Fibroblast of skin of scalp (primary cell): ENCODE measurements at places on chromosomes 12 and 14.

DNA sequence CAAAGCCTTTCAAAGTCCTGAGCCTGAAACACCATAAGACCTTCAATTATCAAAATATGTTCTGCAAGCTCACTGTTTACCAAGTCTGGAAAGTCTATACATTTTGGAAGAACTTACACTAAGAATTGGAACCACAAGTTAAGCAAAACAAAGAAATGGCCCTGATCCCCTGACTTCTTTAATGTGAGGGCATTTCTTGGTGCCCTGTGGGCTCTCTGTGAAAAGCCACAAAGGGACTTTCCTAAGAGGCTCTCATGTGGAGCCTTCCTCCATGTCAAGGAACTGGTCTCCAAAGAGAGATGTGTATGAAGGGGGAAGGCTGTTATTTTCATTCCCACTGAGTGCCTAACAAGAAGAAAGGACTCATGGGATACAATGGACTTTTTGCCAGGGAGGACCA is 13.5 kb upstream of the MYH6 start:
- DNase-seq = no peak

DNA sequence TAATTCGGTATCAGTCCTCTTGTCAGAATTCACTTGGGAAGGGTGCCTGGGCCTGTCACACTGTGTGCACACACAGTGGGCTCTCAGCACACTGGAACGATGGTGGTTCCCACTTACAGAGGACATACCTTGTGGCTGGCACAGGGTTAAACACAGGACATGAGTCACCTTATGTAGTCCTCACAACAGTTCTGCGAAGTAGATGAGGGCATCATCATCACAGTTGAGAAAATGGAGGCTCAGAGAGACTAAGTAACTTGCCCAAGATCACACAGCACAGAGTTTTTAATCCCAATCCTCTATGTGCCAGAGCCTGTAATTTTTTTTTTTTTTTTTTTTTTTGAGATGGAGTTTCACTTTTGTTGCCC is 90.7 kb downstream of the NINJ2 start:
- no peak for DNase-seq

DNA sequence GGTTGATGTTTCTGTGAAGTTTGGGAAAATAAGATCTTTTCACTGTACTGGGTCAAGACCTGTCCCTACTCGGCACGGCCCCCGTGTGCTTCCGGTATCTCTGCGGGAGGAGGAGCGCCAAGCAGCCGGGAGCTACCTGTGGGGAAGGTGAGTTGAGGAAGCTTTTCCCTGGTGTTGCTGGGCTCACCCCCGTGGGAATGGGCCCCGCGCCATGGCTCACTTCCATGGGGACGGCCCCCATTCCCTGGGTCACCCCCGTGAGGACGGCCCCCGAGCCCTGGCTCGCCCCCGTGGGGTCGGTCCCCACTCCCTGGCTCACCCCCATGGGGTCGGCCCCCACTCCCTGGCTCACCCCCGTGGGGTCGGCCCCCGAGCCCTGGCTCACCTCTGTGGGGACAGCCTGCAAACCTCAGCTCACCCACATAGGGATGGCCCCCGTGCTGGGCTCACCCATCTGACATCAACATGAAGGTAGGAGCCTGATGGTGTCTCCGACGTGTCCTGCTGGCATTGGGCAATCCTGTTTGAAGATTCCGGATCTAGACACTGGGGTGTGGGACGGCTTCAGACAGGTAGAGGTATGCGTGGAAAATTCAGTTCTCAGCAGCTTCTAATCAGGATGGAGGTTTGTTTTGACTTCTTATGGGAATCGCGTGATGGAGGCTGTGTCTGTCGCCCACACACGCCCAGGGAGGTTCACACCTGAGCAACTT is 9.1 kb downstream of the LRCOL1 start:
- no peak for DNase-seq

GRCh38 chr12:45697371-45697770 is 32.1 kb upstream of the ARID2 start:
- no peak for DNase-seq

- peak; percentile 63 for DNase-seq
Observed at GRCh38 chr14:37985826-37986470, 221.8 kb upstream of the SSTR1 start.

DNA sequence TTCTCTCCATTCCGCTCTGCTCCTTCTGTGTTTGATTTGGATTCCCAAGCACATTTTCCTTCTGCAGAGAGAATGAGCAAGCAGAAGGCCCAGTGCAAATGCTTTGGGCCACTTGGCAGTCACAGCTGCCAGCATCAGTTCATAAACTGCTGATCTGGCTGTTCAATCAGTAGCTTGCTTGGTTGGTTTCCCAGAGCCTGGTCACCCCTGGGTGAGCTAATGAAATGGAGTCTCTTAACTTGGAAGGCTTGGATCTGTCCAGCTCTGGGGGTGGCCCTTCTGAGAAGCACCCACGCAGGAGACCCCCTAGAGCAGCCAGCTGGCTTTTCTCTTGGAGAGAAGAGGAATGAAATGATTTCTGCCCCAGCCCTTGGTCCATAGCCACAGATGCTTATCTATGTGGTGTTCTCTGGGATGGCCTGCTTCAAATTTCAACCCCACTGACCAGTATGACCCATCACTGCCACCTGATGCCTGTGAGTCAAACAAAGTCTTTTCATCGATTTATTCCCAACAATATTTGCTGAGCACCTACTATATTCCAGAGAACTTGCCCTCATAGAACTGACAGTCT is 30.3 kb downstream of the FAIM2 start:
- DNase-seq = no peak

GRCh38 chr14:66036547-66036946 is 449.6 kb upstream of the CCDC196 start:
- DNase-seq = no peak

GRCh38 chr12:45989287-45989686 is 1.1 kb downstream of the SCAF11 start:
- DNase-seq = no peak

DNA sequence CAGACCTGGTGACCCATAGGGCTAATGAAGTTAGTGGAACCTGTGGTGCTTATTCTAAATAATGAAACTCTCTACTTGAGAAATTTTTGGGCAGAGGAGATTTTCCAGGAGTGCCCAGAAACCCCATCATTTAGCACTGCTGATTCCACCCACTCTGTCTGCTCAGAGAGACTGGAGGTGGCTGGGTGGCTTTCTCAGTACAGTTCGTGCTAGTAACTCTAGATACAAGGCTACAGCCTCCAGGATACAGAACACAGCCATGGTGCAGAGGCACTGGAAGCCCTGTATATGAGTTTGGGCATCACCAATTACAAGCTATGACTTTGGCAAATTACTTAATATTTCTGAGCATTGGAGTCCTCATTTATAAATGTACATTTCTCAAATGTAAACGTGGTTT is 32.4 kb downstream of the CCDC177 start:
- no peak for DNase-seq

- DNase-seq = peak; percentile 91
Observed at GRCh38 chr14:77043177-77043983, 14.9 kb upstream of the IRF2BPL start.

DNA sequence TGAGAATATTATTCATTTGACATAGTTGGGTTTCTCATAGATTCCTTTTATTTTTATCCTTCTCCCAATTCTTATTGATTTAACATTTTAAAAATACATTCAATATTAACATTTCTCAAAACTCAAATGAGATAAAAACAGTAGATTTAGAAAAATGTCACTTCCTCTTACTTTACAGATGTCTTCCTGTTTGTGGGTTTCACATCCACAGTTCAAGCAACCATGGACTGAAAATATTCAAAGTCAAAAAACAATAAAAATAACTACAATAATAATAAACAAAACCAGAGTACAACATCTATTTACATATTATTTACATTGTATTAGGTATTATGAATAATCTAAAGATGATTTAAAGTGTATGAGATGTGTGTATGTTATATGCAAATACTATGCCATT is 111.3 kb upstream of the SLC16A7 start:
- DNase-seq = no peak

DNA sequence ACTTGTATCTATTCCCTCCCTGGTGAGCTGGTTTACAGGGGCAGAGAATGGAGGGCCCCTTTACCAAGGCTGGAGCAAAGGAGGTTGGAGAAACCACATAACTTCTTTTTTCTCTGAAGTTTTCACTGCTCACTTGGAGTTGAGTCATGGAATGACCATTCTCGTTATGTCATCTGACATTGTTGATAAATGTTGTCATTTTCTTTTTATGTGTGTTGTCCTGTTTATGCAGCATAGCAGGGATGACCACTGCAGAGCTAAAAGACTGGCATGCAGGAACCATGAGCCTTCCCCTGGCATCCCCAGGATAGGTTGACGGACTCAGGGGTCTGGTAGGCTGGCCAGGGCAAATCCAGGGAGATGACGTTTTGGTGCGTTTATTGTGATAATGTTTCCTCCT is 256.8 kb upstream of the DDHD1 start:
- DNase-seq = peak; percentile 64

GRCh38 chr12:34401659-34402227 is 379.4 kb downstream of the ALG10 start:
- DNase-seq = no peak

DNA sequence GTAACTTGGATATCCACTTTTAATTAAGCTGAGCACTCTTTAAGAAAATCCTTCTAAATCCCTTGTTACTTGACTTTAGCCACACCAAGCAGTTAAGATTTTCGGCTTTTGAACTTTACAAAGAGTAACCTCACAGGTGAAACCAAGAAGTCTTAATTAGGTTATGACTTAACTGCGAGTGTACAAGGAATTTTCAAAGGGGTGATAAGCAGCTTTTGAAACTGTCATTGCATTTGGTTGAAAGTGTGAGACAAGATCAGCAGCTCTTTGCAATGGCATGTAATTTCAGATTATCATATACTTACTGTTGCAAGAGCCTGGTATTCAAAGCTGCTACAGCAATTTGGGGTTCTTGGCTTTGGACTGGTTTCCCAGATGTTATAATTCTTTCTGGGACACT is 137.5 kb downstream of the TMEM117 start:
- DNase-seq = no peak

DNA sequence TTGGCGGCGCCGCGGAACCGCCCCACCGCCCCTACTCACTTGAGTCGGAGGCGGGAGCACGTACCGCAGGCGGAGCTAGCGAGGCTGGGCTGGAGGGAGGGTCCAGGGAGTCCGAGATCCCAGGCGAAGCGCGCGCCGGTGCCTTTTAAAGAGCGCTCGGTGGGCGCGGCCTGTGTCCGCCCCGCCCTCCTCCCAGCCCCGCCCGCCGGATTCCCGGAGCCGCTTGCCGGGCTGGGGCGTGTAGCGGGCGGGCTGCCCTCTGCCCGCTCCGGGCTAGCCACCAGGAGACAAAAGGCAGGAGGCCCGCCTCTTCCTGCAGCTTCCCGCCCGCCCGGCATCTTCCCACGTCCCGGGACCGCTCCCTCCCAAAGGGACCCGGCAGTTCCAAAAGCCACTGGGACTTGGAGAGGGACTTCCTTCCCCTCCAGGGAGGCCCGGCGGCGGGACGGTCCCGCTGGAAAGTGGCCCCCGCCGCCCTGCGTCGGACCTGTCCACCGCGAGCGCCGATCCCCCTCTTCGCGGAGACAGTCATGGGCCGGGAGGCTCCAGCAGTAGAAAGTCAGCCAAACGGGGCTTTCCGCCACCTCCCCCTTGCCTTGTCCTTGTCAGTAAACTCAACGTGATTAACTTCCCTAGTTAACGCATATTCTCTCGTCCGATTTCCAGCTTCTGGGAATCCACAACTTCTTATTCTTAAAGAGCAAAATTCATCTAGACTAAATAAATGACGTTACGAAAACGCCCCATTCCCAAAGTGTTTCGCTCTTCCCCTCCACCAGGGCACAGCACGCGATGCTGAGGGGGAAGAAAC is at the start of gene CSRP2:
TSS of gene CSRP2 (minus strand) at position 121 of the 811 bp plus-strand sequence. CDS start 12,759 bp downstream, outside the sequence.
- peak; percentile 95 for DNase-seq

- no peak for DNase-seq
Observed at GRCh38 chr12:101599311-101599710, 4.5 kb downstream of the MYBPC1 start.

GRCh38 chr14:104244221-104245011 is 106.0 kb downstream of the KIF26A start:
- DNase-seq = no peak

GRCh38 chr12:65828711-65829339 is 4.5 kb downstream of the HMGA2 start:
- DNase-seq = no peak

- no peak for DNase-seq
Observed at GRCh38 chr14:105476831-105477659, 2.4 kb downstream of the CRIP2 start.

DNA sequence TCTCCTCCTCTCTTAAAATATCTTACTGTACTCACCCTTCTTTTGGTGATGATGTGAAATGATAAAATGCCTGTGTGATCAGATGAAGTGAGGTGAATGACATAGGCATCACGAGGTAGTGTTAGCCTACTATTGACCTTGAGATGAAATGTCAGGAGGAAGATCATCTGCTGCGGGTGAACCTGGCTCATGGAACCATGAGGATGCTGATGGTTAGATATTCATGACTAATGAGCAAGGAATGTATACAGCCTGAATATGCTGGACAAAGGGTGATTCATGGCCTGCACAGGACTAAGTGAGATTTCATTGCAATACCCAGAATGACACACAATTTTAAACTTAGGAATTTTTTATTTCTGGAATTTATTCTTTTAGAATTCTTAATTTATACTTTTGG is 89.6 kb downstream of the DAAM1 start:
- peak; percentile 92 for DNase-seq

DNA sequence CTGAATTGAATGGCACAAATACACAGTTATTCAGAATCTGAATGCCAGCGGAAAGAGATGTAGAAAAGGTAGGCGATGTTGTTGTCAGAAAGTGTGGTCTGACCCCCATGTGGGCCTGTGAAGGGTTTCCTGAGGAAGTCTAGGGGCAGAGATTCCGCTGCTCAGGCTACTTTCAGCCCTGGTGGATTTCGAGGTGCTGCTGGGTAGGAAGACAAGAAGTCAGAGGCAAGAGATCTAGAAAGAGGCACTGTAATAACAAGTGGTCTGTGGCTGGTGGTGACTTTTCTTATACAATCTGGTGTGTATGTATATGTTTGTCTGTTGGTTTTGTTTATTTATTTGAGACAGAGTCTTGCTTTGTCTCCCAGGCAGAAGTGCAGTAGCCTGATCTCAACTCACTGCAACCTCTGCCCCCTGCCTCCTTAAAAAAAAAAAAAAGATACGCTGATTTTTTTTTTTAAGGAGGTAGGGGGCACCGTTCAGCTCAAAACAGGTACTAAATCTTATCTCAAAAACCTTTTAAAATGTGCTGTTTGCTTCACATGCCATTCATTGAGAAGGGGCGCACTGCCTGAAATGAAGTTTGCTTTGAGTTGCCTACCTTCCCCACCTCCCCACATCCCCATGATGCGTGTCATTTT is 27.1 kb upstream of the MANSC4 start:
- no peak for DNase-seq

- DNase-seq = peak; percentile 64
Observed at GRCh38 chr14:60981633-60982455, 799 bp downstream of the SLC38A6 start.

GRCh38 chr14:94636744-94637412 is 24.7 kb downstream of the SERPINA3 start:
- DNase-seq = no peak

- no peak for DNase-seq
Observed at GRCh38 chr12:53795927-53796326, 44.1 kb upstream of the CISTR start.

DNA sequence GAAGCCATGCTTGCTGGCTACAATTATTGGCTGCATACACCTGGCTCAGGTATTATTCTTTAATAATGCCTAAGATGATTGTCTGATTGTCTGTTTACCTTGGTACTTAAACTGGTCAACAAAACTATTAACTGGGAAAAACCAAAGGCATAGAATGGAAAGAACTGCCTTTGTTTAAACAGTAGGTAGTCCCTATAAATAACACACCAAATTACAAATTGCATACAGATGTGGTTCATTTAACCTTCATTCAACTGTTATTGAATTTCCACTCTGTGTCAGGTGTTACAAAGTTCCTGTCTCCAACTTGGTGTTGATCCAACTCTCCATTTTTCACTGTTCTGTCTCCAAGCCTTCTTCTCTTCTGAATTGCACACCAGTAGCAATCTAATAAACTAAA is 79.8 kb upstream of the FSCB start:
- DNase-seq = no peak
